ENCODE measurements at places on chromosomes 6 and 20. TPM values are rescaled to one million over a fixed set of nuclear protein-coding genes. Genes with fewer than 3 reads are reported as not detected.

DNA sequence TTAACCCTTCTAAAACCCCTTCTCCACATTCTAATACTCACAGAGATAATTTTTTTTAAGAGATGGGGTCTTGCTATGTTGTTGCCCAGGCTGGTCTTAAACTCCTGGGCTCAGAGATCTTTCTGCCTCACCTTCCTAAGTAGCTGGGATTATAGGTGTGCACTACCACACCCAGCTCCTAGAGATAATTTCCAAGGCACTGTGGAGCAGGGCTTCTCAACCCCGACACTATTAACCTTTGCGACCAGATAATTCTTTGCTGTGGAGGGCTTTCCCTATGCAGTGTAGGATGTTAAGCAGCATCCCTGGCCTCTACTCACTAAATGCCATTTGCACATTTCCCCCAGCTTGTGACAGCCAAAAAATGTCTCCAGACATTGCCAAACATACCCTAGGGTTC, 8.8 kb upstream of the RREB1 start:
- no peak for DNase-seq

The CRISP3 gene
- not detected for total RNA-seq

DNA sequence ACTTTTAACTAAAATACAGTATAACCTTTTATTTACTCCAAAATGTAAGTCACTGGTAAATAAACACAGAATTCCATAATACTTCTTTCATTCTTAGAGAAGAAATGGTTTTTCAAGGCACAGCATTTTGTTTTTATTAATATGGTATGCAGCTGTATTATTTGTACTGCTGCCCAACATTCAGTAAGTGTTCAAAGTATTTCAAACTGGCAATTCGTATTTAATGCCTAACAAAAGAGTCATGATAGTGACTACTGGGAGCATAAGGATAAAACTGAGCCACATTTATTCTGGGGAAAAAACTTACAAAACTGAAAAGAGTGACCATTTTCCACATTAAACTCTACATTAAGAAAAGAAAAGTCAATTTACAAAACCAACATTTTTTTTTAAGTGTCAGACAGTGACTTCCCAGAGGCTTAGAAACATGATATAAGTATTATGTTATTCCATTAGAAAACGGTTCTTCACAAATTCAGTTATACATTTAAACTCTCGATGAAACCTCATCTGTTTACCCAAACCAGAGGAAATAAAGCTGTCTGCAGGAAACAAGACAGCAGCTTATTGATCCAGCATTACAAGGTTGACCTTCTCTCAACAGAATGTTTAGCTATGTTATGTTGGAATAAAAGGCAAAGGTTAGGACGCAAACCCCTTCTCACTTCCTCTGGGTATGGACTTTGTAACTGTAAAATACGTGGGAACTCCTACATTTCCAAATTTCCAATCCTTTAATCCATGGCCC, 24.3 kb downstream of the EPB41L2 start:
- peak; percentile 30 for DNase-seq

- DNase-seq, result peak; percentile 27
These were observed 8.8 kb upstream of the RSPH3 start for GRCh38 chr6:159008656-159009288.

The C4A gene
- 2.5 TPM for total RNA-seq

GRCh38 chr6:35084041-35084491, 57.1 kb downstream of the TCP11 start:
- no peak for DNase-seq

The BRD2 gene
- 145 TPM for total RNA-seq

The LPA gene
- not detected for total RNA-seq

The OR2J3 gene
- total RNA-seq, result not detected

DNA sequence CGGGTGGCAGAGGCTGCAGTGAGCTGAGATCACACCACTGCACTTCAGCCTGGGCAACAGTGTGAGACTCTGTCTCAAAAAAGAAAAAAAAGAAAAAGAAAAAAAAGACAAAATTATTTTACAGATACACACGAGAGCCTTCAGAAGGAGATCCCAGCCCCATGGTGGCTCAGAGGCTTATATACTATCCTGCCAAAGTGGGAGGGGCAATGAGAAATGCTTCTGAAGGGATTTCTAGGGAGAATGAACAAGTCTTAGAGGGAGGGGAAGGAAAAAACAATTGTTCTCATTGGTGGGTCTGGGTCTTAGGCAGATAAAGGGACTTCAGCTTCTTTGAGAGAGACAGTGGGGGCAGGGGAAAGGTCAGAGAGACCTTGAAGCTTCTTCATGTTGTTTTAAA, 76.8 kb downstream of the BANF2 start:
- no peak for DNase-seq

The GLP1R gene
- total RNA-seq, result not detected

GRCh38 chr6:35219683-35220326, 6.0 kb downstream of the SCUBE3 start:
- no peak for DNase-seq

The NOTCH4 gene
- 0.68 TPM for total RNA-seq

DNA sequence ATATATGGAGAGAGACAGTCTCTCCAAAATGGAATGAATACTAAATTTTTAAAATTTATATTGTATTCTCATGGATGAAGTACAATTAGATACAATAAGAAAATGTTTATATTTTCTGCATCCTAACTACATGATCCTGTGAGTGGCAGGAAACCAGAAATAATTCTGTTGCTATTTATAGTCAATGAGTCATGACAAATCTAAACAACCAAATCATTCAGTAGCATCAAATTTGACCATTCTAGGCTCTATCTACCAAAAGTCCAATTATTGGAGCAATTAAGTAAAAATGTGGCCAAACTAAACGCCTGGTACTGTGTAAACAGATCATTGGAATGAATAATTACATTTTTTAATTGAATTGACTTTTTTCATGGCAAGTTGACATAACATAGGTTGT, 959.8 kb downstream of the EPHA7 start:
- DNase-seq, result no peak

- no peak for DNase-seq
These were observed 184.2 kb downstream of the PLCB4 start for GRCh38 chr20:9253006-9253539.

- DNase-seq, result no peak
These were observed 73.1 kb upstream of the SLC22A1 start for GRCh38 chr6:160048471-160048870.

The FAM83C gene
- not detected for total RNA-seq

DNA sequence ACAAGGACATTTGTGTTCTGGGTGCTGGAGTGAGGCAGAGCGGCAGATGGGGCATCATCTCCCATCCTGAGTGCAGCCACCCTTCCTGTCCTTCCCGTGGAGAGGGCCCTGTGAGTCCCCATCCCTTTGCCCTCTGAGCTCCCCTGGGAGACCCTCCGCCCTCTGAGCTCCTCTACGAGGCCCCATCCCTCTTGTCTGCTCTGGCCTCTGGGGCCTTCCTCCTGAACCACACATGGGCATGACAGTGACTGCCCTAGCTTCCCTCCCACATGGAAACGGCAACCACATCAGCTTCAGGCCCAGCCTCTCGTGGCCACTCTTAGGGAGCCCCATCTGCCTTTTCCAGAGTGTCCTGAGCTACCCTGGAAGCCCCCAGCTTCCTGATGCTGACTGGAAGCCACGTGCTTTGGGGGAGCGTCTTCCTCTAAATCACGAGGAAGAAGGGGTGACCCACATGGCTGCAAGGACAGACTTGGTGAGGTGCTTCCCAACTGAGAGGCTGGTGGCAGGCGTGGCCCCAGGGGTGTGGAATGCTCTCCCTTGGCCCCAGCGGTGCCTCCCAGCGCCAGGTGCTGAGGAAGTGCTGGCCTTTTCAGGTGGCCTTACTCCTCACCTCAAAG, 52.6 kb downstream of the GINS1 start:
- DNase-seq, result no peak

The OR2H2 gene
- not detected for total RNA-seq

DNA sequence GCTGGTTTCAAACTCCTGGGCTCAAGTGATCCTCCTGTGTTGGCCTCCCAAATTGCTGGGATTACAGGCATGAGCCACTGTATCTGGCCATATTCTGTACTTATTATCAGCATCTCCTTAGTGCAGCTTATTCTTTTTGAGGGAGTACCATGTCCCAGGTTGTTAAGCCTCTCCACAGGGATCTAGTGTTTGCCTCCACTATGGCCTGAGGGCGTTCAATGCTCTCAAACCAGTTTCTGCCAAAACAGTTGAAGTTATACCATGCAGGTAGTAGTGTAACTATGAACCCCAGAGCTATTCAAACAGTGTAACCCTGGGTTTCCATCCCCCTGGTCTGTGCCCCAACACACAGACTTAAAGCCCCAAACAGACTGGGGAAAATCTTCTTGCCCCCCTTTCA, 81.7 kb downstream of the BACH2 start:
- no peak for DNase-seq

The SLC2A10 gene
- total RNA-seq, result 33.4 TPM

GRCh38 chr6:12198851-12199250, 91.3 kb upstream of the EDN1 start:
- DNase-seq, result no peak

GRCh38 chr6:163950159-163950558, 535.6 kb downstream of the QKI start:
- no peak for DNase-seq

- DNase-seq, result no peak
These were observed 15.5 kb upstream of the TMEM181 start for GRCh38 chr6:158544428-158544827.

DNA sequence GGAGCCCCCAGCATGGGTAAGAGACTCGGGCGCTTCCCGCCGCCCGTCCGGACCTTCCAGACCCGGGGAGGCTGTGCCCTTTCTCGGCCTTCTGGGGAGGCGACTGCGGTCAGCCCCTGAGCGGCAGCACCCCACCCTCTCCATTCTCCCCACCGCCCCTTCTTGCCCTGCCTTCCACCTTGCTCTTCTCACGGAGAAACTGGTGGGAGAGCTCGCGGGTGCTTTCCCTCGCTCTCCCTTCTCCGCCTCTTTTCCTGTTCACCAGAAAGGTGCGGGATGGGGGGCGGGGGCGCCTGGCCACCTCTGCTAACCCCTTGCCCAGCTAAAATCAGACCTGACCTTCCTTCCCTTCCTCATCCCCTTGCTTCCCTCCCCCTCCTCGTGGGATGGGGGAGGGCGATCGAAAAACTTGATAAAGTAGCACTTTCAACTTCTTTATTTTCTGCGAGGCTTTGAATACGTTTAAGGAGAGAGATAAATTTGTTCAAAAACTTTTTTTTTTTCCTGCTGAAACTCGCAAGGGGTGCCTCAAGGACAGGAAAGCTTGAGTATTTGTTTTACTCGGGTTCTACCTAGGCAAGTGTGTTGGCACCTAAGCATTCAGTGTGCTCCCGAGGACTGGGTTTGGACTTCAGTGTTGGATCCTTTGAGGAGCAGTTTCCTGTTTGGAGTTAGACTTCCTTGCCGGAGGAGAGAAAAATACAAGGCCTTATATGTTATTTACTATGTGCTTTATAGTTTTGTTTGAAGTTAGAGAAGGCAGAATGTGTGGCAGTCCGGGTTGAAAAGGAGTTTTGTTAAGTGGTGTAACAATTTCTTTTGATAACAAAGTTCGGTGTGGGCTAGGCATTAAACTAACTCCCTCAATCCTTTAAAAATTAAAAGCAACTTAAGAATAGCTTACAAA, 897 bp downstream of the CD2AP start:
- DNase-seq, result no peak

The HMGN4 gene
- total RNA-seq, result 55.8 TPM

The MICAL1 gene
- total RNA-seq, result 42.4 TPM

GRCh38 chr20:4099905-4100675, 84.7 kb upstream of the RNF24 start:
- no peak for DNase-seq

DNA sequence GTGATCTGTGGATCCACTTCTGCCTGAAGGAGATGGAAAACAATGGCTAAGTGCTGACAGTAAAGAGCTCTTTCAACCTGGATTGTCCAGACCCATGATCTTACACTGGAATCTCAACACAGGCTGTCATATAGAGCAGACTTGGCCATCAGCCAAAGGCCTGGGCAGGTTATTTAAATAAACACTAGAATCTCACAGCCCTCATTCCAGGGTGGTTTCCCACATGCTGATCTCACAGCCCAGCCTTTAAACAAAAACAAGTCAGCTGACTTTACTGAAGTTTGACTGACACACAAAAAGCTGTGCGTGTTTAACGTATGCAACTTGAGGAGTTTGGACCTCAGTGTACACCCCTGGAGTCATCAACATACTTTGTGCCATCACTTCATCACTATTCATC, 28.4 kb downstream of the SYNDIG1 start:
- DNase-seq, result no peak

The EPPIN gene
- not detected for total RNA-seq

GRCh38 chr6:53614676-53615075, 50.9 kb downstream of the KLHL31 start:
- no peak for DNase-seq

The ACTR5 gene
- total RNA-seq, result 4.1 TPM

GRCh38 chr6:1384549-1385128, 4.7 kb upstream of the FOXF2 start:
- DNase-seq, result no peak

DNA sequence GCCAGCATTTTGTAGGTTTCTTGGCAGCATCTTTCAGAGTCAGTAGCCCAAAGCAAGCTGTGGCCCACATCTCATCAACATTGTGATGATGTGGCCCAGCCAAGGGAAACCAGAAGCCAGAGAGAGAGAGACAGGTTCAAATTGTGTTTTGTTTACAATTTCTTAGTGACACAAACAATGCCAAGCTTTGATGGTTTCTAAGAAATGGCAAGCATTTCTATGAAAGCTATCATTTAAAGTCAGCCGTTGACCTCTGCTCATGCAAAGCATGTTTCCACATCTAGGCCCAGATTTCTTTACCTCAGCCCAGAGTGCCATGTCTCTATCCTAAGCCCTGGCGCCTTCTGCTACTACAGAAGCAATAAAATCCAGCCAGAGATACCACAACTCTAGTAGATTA, 32.9 kb downstream of the GCM1 start:
- no peak for DNase-seq

DNA sequence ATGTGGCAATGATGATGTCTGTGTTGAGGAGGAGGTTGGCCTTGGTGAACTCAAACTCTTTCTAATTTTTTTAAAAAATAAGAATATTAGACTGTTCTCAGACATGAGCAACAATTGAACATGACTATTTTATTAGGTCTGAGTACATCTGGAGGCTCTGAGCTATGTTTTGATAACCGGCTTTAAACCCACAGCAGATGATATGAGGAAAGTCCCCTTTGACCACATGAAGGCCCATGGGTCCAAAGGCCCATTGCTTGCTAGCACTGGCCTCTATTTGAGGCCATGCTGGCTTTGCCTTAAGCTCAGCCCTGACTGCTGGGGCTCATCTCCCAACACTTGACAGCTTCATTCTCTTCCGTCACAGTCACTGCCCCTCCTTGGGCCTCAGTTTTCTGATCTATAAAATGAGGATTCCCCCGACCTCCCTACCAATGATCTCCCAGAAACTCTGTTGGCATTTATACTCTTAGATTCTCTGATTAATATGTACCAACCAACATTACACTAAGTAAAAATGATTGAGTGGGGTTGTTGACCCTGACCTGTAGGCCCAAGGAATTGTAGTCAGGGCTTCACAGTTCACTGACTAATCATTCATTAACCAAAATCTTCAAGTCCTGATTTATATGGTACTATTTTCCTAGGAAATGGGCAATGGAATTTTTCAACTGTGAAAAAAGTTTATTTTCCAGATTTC, 23.9 kb upstream of the TINAG start:
- no peak for DNase-seq

GRCh38 chr6:25042036-25042521, 106.3 kb upstream of the RIPOR2 start:
- DNase-seq, result no peak

Measured in HFFc6 (cell line).